Foreskin fibroblast (primary cell): ENCODE measurements at places on chromosomes 7 and 10.
A peak's percentile ranks its signal among the peaks of the same experiment; 100 is the strongest.

GRCh38 chr7:152162287-152162686 is 136.8 kb downstream of the GALNT11 start:
- no peak for DNase-seq

DNA sequence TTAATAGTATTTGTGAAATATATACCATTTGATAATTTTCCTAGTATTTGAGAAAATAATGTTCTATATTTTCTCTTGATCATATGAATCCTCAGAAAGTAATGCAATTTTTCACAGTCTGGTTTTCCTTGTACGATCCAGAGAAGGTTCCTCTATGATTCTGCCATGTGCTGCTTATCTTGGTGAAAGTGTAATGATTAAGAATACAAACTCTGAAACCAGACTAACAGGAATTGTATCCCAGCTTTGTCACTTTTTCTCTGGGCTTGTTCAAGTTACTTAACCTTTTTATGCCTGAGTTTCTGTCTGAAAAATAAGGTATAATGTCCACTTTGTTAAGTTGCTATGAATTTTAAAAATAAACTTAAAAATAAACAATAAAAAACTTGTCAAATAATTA is 169.6 kb upstream of the ZNF804B start:
- no peak for DNase-seq

DNA sequence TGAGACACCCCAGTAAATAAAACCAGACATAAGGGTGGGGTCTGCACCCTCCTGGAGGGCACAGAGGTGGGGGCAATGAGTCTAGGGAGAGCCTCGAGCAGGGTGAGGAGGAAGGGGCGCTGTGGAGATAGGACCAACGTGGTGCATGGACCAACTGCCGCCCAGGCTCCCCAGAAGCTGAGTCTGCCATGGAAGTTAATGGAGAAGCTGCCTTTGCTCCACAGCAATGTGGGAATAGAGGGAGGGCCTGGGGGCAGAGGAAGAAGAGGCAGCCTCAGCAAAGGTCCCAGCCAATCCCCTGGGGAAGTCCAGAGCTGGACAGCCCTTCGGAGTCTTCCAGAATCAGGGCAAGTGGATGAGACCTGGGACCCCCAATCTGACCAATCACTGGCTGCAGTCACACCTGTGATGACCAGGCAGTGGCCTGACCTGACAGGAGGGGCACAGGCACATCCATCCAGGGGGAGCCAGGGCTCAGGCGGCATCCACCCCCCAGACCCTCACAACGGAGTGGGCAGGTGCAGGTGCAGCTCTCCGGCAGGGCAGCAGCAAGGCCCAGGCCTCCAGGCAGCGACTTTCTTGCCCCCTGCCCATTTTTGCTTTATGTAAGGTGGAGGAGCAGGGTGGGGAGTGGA is 242.2 kb upstream of the PPP2R2D start:
- no peak for DNase-seq

GRCh38 chr7:7803715-7804178 is 85.3 kb upstream of the RPA3 start:
- DNase-seq = peak; percentile 16

DNA sequence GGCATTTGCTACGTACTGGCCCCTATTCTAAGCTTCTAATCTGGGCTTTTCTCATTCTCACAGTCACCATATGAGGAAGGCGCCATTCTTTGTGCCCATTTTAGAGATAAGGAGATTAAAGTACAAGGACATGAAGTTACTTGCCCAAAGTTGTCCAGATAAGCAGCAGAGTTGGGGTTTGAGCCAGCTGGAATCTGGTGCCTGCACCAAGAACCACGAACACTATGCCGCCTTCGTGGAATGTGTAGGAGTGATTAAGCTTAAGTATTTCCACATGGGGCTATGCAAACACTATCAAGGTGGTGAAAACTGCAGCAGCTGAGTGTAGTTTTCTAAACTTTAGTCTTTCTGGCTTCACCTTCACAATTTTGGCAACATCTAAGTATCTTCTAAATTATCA is 342.7 kb upstream of the ETV1 start:
- peak; percentile 20 for DNase-seq

DNA sequence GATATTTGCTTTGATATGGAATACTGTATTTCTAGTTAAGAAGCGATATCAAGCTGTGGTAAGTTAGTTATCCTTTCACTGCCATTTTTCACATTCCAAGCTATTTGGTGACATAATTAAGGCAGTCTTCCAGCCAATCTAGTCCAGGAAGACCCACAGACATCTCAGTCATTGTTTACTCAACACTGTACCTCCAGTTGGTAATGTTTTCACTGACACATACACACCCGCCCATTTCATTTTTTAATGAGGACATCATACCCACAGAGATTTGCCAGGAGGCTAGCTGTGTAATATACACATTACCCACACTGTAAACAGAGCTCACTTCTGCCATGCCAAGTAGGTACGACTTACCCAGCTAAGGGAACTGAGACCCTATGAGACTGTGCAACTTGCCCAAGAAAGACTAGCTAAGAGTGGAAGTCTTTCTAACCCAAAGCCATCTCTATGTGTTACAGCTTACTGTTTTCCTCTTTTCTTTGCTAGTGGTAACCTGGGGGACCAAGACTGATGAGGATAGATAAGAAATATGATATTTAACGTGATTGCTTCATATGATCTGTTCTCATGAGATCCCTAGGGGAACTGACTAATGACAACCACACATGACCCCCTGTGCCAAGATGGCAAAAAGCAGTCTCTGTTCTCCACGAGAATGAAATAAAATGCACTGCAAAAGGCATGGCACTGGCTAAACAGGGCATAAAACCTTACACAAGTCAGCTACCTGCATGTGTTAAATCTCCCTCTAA is 179.0 kb downstream of the DGKI start:
- peak; percentile 87 for DNase-seq

DNA sequence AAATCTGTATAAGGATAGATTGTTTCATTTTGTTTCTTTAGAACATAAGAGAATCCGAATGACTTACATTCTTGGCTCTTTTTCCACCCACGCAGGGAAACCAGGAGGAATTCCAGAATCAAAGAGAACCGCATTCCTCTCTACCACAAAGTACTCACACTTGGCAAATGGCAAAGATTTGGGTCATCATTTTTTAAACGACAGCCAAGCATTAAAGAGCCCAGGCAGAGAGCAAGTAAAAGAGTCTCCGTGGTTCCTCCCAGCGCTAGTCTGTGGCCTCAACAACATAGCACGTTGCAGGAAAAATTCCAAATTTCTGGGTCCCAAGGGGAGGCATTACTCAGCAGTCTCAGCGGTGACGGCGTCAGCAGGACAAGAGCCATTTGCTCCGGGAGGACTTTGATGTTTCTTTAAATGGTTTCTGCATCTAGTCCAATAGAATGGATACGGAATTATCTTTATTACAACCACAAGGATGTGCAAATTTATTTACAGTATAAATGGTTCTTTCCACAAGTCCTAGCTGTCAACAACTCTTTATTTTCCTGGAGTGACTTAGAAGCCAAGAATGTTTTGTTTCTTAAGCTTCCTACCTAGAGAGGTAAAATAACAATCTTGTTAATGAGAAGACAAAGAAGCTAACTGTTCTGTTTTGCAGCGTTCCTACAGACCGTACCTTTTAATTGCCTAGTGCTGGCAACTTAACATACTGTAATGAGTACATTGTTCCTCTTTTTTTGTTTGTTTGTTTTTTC is 232.5 kb downstream of the SKIDA1 start:
- peak; percentile 94 for DNase-seq

DNA sequence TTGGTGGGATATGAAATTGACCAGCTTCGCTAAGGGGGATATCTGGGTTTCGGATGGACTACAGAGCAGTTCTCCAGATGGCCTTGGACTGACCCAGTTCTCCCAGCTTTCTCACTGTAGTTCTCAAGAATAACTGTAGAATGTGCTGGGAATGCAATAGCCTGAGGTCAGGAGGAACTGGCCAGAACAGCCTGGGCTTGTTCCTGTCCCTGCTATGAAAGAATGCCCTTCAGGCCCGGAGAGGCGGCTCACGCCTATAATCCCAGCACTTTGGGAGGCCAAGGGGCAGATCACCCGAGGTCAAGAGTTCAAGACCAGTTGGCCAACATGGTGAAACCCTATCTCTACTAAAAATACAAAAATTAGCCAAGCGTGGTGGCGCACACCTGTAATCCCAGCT is 12.3 kb upstream of the TSPAN14 start:
- DNase-seq = no peak

- no peak for DNase-seq
These were observed 274.8 kb downstream of the FGFR2 start for GRCh38 chr10:121323443-121323842.

DNA sequence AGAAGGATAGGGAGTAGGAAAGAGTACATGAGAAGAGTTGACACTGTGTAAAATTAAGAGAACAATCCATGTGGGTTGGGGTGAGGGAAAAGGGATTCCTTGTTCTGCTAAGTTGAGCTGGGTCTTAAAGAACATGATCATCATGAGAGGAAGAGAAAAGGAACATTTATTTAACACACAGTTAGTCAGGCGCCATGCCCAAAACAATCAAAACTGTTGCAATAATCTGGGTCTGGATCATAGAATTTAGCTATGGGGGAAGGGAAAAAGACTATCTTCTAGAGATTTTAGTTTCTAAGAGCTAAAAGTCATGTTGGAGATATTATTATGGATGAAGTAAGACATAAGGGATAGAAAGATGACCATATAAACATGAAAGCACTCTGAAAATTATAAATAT is 178.9 kb downstream of the SEM1 start:
- no peak for DNase-seq

- DNase-seq = no peak
These were observed 827 bp upstream of the FASTK start for GRCh38 chr7:151081170-151082101.

DNA sequence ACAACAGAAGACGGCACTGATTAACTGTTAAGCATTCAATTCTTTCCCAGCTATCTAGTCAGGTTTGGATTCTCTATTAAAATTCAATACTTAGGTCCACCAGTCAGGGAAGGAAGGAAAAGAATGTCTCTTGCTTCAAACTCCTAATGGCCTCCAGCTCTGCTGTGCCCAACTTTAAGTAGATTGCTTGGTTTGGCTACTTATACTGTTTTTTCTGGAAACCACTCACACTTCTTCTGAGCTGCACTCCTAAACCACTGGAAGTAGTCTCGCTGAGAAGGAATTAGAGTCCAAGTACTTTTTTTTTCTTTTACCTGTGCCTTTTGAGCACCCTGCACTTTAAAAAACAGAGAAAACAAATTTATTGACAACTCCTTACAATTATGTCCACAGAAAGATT is 26.7 kb upstream of the COL1A2 start:
- DNase-seq = peak; percentile 76

DNA sequence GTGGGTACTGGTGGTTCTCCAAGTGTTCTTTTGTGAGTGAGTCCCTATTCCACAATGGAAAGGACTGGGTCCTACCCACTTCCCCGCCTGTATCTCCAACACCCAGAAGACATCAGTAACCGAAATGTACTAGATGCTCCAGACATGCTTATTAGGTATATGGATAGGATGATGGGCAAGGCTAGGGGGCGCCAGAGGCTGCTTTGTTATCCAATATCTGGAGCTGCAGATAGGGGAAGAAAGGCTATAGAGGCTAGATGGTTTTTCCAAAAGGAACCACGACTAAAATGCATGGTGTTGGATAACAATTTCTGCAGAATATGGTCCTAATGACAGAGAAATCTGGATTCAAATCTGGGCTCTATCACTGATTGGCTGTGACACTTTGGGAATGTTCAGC is 56.2 kb upstream of the TM9SF3 start:
- DNase-seq = no peak

DNA sequence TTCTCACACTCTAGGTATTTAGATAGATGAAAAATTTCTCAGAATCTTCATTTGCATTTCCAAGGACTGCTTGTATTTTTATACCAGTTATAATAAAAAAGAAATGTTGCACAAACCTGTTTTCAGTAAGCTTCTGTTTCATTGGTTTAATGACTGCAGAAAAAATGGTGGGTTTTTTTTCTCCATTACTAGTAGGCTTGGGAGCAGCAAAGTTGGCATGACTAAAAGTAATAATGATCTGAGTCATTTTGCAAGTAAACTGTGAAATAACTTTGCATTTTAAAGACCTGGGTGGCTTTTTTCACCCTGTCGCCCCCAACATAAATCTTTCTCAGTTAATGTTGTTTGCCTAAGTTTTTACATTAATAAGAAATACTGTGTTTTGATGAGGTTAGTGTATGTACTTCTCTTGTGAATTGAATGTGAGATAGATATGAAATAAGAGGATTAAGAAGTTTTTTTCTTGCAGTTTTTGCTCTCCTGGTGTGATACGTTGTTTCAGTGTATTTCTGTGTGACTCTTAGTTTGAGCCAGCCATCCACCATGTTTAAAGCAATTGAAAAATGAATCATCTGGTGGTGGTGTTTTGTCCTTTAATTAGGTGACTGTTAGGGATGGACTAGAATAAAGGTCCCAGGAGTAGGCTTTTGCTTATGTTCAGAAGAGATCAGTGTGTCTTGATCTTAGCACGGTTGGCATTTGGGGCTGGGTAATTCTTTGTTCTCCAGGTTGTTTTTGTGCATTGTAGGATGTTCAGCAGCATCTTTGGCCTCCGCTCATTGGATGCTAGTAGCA is 1.8 kb downstream of the GNAI1 start:
- no peak for DNase-seq

GRCh38 chr7:84088802-84089201 is 105.8 kb downstream of the SEMA3A start:
- no peak for DNase-seq

- no peak for DNase-seq
These were observed 147.5 kb upstream of the RHOBTB1 start for GRCh38 chr10:61091531-61091930.

- no peak for DNase-seq
These were observed 124.4 kb downstream of the DOCK4 start for GRCh38 chr7:112081778-112082177.

GRCh38 chr10:133616371-133617130 is 10.0 kb downstream of the FRG2B start:
- no peak for DNase-seq

DNA sequence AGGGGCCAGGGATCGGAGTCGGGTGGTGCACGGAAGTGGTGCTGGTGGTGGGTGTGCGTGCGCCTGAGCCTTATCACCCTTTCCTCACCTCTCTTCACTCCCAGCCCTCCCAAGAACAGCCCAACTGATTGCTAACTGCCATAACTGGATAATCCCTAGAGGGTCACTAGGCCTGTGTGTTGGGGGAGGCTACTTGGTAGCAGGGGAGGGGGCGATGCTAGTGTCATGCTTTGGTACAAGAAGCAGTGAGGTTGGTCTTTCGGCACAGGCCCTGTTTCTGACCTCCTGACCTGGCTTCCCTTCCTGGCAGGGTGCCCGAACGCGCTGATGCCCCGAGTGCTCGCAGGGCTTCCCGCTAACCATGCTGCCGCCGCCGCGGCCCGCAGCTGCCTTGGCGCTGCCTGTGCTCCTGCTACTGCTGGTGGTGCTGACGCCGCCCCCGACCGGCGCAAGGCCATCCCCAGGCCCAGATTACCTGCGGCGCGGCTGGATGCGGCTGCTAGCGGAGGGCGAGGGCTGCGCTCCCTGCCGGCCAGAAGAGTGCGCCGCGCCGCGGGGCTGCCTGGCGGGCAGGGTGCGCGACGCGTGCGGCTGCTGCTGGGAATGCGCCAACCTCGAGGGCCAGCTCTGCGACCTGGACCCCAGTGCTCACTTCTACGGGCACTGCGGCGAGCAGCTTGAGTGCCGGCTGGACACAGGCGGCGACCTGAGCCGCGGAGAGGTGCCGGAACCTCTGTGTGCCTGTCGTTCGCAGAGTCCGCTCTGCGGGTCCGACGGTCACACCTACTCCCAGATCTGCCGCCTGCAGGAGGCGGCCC is 652 bp downstream of the KAZALD1 start:
- DNase-seq = peak; percentile 46
